ENCODE measurements at places on chromosomes 6 and 20. TPM values are rescaled to one million over a fixed set of nuclear protein-coding genes. Genes with fewer than 3 reads are reported as not detected.

Gene HLA-DQB2
- not detected for total RNA-seq

Gene TRIM10
- total RNA-seq, result not detected

Gene BMP7
- total RNA-seq, result 7.8 TPM

Gene AARS2
- 20.8 TPM for total RNA-seq

Gene LY6G6D
- not detected for total RNA-seq

Gene TP53TG5
- total RNA-seq, result not detected

Gene NCOA7
- 9.9 TPM for total RNA-seq

Gene SMOC2
- total RNA-seq, result not detected

Gene LCA5
- total RNA-seq, result 1.7 TPM

Gene RSPH4A
- total RNA-seq, result not detected

Gene PRSS35
- total RNA-seq, result 1.3 TPM

Gene OARD1
- 9.3 TPM for total RNA-seq

Gene SLC17A5
- total RNA-seq, result 15.3 TPM

Gene ATP6V1G2
- total RNA-seq, result 2.3 TPM

Gene ADGB
- total RNA-seq, result not detected

Gene CDH26
- total RNA-seq, result not detected

Gene MEI4
- not detected for total RNA-seq

Gene ANKRD66
- not detected for total RNA-seq

Gene PTCHD4
- 0.38 TPM for total RNA-seq

Gene RCAN2
- total RNA-seq, result 0.22 TPM

Gene DEFB132
- not detected for total RNA-seq

Gene ID1
- total RNA-seq, result 395 TPM

Gene WFDC2
- total RNA-seq, result not detected

Gene SNX9
- total RNA-seq, result 22.5 TPM

Gene TSBP1
- total RNA-seq, result not detected

Gene TMEM200A
- total RNA-seq, result 21.9 TPM

Gene TNNC2
- total RNA-seq, result not detected

Gene TRIM15
- total RNA-seq, result not detected

Gene BACH2
- 0.65 TPM for total RNA-seq

Gene PYGB
- total RNA-seq, result 91.8 TPM

Gene VGLL2
- total RNA-seq, result not detected

Gene HLA-DPA1
- 0.34 TPM for total RNA-seq

Gene IMPG1
- total RNA-seq, result not detected

Gene TUBE1
- 12.9 TPM for total RNA-seq

Gene CASP8AP2
- 13.5 TPM for total RNA-seq

Gene EYA4
- 0.02 TPM for total RNA-seq

Gene FLRT3
- total RNA-seq, result 4.0 TPM

Data from A172 (cell line).